Stimulated activated CD4-positive, alpha-beta T cell treated with anti-CD3 and anti-CD28 coated beads, Interleukin-1b, Interleukin-23, amount 100 ng/mL, for 1 hour (primary cell): ENCODE measurements at places on chromosomes 7 and 10.

GRCh38 chr10:133203652-133204195 is 26.3 kb upstream of the UTF1 start:
- DNase-seq, result no peak

GRCh38 chr10:44673245-44673983 is 237.7 kb upstream of the TMEM72 start:
- DNase-seq, result no peak

DNA sequence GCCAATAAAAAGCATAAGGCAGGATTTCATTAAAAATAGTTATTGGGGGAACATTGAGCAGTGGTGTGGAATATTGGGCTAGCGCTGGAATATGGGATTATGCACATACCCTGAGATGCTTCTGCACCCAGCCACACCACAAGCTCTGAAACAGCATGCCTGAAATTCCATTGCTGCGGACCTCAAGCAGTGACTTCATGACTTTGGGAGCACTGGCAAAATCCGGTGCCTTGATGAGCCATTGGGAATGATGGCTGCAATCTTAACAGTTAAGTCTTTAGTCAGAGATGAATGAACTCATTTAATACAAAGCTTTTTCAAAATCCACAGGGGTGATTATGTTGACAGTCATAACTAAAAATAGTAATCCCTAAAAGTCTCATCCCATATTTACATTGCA is 274.7 kb upstream of the MTPN start:
- DNase-seq, result no peak

DNA sequence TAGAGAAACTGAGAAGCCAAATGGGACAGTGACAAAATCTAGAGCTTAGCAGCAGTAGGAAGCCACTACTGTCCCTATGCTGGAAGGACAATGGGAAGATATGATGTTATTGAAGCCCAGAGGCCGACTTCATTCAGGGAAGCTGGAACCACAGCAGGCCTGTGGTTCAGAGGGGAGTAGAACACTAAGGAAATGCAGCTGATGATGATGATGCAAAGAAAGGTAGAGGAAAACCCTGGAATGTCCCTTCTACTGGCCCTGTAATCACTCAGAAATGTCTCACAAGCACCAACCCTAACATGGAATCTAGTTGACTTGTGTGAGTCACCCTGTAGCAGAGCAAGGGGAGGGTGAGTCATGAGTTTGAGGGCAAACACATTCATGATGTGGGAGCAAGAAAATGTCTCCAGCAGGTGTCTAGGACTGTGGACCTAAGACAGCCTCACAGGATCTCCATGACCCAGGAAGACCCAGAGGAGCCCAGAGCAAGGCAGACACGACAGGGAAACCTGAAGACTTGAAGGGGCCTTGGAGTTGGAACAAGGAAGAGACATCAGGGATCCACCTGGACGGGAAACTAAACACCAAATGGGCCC is 37.0 kb upstream of the LRRC17 start:
- DNase-seq, result no peak

DNA sequence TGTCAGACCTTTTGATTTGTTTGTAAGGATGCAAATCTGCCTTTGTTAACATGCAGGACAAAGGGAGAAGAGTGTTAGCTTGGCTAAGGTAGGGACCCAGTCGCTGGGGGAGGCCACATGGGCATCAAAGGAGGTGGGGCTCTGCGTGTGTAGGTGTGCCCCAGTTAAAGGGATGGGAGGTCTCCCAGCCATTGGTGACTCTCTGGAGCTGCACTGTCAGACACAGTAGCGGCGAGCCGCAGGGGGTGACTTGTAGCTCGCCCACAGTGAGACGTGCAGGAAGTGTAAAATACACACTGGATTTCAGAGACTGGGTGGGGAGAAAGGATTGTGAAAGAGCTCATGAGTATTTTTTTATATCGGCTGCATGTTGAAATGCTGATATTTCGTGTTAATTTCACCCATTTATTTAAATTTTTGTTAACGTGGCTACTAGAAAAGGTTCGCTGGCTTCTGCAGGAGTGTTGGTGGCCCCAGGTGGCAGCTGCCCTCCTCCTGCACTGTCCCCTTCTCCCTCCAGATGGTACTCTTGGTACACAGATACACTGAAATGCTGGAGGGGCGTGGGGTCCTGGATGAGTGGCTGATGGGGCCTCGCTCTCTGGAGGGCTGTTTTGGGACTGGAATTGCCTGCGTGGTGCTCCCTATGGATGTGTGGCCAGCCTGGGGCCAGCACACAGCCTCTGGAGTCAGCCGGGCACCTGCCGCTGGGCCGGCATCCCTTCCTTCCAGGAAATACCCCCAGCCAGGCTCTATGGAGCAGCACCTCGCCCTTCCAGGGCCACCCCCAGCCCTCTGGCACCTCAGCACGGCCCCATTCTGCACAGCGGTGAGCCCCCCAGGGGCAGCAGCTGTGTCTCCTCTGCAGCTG is 59.2 kb downstream of the LHPP start:
- DNase-seq, result no peak

GRCh38 chr7:87452279-87452678 is 23.2 kb downstream of the ABCB4 start:
- DNase-seq, result no peak

GRCh38 chr7:55119571-55119970 is 100.8 kb downstream of the EGFR start:
- no peak for DNase-seq

DNA sequence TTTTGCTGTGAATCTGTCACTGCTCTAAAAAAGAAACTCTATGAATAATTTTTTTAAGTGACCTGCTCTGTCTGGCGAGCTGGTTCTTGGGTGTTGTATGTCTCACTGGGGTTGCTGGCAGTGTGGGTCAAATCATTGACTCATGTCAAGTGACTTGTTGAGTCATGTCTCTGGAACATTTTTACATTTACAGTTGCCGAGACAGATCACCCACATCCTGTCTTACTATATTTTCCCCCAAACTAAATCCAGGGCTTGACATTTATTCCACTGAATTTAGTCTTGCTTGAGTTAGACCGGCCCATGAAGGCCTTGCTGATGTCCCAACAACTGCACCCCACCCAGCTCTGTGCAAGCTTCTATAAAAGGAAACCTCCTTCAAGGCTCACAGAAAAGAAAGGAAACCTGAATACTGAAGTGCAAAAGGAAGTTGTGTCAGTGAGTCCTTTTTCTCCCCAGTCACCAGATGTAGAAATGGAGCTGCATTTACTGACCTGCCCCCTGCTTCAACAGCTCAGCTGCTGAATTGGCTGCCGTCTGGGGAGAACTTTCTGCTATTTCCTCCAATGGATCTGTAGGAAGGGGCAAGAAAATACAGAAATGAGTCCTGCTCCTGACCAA is 290.3 kb downstream of the TNS3 start:
- DNase-seq, result no peak

DNA sequence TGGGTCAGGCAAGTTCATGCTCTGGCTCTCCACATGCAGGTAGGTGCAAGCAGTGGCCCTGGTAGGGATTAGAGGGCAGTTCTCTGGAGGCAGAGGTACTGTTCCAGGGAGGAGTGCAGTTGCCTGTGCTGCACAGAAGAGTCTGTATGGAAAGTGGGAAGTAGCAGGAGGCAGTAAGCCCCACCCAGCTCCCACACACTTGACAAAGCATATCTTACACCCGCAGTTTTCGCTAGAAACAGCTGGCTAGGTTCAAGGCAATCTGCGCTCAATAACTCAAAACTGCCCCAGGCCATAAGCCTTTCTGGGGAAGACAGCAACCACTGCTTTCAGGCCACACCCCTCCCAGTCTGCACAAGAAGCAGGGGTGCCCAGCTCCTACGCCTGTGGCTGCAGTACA is 33.1 kb upstream of the ARMC3 start:
- DNase-seq, result no peak

GRCh38 chr10:21929070-21929469 is 74.5 kb downstream of the DNAJC1 start:
- no peak for DNase-seq

- no peak for DNase-seq
Observed at GRCh38 chr7:28638914-28639313, 226.6 kb downstream of the CREB5 start.

DNA sequence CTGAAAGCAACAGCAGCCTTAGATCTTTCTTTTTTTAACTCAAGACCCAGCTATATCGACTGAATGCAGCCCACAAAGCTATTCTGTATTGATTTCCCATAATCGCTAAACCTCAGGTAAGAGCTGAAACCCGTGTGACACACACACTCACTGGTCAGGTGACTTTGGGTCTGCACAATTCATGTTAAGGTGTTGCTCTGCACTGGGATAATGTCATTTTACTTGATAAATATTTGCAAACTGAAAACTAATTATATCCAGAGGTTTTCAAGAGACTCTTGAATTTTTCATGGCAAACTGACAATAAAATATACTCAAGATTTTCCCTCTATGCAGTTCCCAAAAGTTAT is 33.1 kb downstream of the SCRN1 start:
- DNase-seq, result no peak

- DNase-seq, result no peak
Observed at GRCh38 chr10:366186-366585, 230.9 kb downstream of the ZMYND11 start.
